ENCODE measurements at places on chromosomes 6 and 20. TPM values are rescaled to one million over a fixed set of nuclear protein-coding genes. Genes with fewer than 3 reads are reported as not detected.

NRM gene
- 2.3 TPM for total RNA-seq

TULP4 gene
- total RNA-seq, result 75.5 TPM

MYLK4 gene
- total RNA-seq, result 2.0 TPM

SLC2A10 gene
- total RNA-seq, result 19.8 TPM

SPEF1 gene
- 0.27 TPM for total RNA-seq

DPPA5 gene
- not detected for total RNA-seq
